ENCODE measurements at places on chromosomes 1 and 21.

- no peak for DNase-seq
- H3K36me3 ChIP-seq: no peaks in the 10 kb centered on the region
- H3K27ac ChIP-seq: no peak overlapping the region
- H3K4me1 ChIP-seq: no peaks in the 10 kb centered on the region
- no peaks in the 10 kb centered on the region for H3K27me3 ChIP-seq
These were observed 144.8 kb downstream of the NR5A2 start for GRCh38 chr1:200172311-200172710.

DNA sequence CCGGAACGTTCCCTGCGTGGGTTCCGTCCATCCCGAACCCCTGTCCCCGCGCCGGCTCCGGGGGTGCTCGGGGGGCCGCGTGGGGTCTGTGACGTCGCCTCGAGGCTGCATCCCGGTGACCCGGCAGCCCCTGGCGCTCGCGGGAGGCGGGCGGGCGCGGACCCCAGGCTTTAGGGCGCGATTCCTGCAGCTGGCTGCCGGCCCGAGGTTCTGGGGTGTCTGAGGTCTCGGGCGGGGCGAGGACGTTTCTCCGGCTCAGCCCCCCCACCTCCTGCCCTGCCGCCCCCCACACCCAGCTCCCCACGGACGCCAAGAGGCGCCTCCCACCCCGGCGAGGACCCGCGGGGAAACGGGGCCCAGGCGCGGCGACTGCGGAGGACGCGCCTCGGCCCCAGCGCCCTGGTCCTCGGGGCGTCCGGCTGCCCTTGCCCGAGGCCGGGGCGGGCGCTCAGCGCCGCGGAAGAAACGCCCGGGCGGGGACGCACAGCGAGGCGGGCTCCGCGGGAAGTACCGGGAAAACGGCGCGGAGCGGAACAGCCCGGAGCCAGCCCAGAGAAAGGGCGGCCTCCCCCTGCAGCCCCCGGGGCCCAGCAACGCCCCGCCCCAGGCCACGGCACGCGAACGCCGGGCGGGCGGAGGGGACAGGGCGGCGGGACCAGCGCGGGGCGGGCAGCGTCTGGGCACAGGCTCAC lies 1.3 kb upstream of the PCBP3 start:
- no peak overlapping the region for H3K27ac ChIP-seq
- H3K4me3 ChIP-seq: no peak overlapping the region
- peaks cover 14% of the 10 kb centered on the region for H3K4me1 ChIP-seq

DNA sequence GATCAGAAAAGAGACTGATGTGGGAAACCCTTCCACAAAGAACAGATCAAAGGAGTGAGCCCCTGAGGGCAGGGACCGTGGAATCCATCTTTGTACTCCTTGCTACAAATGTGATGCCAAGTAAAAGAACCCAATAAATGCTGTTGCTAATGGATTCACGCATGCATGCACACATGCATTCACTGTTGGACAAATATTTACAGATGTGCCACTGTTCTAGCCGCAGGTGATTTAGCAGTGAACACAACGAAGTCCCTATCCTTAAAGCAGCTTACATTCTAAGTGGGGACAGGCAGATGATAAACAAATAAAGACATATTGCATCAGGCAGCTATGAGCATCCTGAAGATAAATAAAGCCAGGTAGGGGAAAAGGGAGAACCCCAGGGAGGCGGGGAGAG lies 67.8 kb downstream of the ITPKB start:
- H3K36me3 ChIP-seq: peaks cover 34% of the 10 kb centered on the region
- H3K27ac ChIP-seq: no peak overlapping the region
- H3K4me3 ChIP-seq: no peak overlapping the region
- no peaks in the 10 kb centered on the region for H3K27me3 ChIP-seq
- no peak for DNase-seq

DNA sequence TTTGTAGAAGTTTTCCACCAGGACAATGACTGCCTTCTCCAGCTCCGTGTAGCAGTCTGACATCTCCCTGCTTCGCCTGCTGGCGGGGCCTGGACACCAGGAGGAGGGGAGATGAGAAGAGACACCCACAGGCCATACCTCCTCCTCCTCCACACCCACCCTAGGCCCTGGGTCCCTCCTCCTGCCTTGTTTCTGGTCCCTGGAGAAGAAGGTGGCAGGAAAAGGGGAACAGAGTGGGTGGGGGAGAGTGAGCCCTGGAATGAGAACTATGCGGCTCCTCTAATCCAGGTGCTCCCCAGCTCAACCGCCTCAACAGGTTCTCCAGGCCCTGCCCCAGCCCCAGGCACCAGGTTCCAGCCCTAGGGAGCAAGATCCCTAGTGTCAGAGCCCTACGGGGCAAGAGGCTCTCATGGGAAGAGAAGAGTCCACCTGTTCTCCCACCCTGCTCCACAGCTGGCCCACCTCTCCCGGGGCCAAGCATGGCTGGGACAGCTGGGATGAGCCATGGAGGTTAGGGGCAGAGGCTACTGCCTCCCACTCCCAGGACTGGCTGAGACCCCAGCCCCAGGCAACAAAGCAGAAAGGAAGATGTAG lies 4.8 kb downstream of the S100A16 start:
- no peak overlapping the region for H3K4me3 ChIP-seq
- no peaks in the 10 kb centered on the region for H3K36me3 ChIP-seq
- peaks cover 4% of the 10 kb centered on the region for H3K4me1 ChIP-seq
- no peak for DNase-seq
- no peaks in the 10 kb centered on the region for H3K27me3 ChIP-seq
- H3K27ac ChIP-seq: no peak overlapping the region

GRCh38 chr1:218494449-218494852 lies 149.3 kb downstream of the TGFB2 start:
- no peaks in the 10 kb centered on the region for H3K4me1 ChIP-seq
- no peaks in the 10 kb centered on the region for H3K27me3 ChIP-seq
- no peak overlapping the region for H3K27ac ChIP-seq
- H3K4me3 ChIP-seq: no peak overlapping the region

- no peak for DNase-seq
- H3K36me3 ChIP-seq: no peaks in the 10 kb centered on the region
- H3K4me3 ChIP-seq: no peak overlapping the region
- no peak overlapping the region for H3K27ac ChIP-seq
- H3K27me3 ChIP-seq: no peaks in the 10 kb centered on the region
These were observed 86.2 kb upstream of the GNG12 start for GRCh38 chr1:67919274-67920072.

GRCh38 chr1:69919129-69919921 lies 286.1 kb downstream of the LRRC40 start:
- no peaks in the 10 kb centered on the region for H3K36me3 ChIP-seq
- DNase-seq: no peak
- no peak overlapping the region for H3K27ac ChIP-seq
- no peaks in the 10 kb centered on the region for H3K4me1 ChIP-seq

DNA sequence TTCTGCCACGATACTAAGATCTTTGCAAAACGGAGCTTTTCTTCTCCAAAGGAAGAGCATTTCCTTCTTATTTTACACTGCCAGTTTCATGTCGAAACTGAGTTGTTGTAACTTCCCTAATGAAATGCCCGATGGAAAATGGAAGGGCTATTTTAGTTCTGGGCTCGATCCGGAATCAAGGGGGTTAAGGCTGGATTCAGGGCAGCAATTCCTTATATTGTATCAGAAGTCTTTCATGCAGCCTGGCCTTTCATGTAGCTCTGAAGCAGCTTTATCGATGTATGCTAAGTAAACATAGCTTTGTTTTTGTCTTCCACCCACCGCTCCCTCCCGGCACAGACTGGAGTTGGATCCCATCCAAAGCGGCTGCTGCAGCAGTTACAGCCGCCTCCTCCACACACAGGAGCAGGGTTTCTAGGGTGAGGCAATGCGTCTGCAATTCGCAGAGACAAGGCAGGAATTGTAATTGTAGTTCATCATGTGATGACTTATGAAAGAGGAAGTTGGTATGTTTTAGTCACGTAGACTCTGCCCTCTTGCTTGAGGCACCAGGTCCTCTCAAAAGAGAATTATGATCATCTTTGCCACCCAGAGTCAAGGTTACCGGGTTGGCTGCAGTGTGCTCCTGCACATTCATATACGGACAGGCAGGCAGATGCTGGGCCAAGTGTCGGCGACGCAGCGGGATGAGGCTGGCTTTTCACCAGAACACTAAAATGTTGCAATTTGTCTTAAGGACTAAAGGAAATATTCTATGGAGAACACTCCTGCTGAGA lies 2.6 kb upstream of the IRF2BP2 start:
- peak; percentile 92 for DNase-seq
- H3K4me3 ChIP-seq: peak overlapping the region; percentile 80
- peaks cover 61% of the 10 kb centered on the region for H3K4me1 ChIP-seq
- no peaks in the 10 kb centered on the region for H3K27me3 ChIP-seq

- H3K4me1 ChIP-seq: no peaks in the 10 kb centered on the region
- H3K36me3 ChIP-seq: peaks cover 78% of the 10 kb centered on the region
- no peaks in the 10 kb centered on the region for H3K27me3 ChIP-seq
These were observed 14.3 kb downstream of the CENPF start for GRCh38 chr1:214617246-214617645.

- peak; percentile 84 for DNase-seq
- no peaks in the 10 kb centered on the region for H3K36me3 ChIP-seq
- no peaks in the 10 kb centered on the region for H3K4me1 ChIP-seq
- H3K27ac ChIP-seq: no peak overlapping the region
These were observed 96.9 kb downstream of the PAPPA2 start for GRCh38 chr1:176559878-176560277.

- H3K27me3 ChIP-seq: no peaks in the 10 kb centered on the region
- no peak overlapping the region for H3K27ac ChIP-seq
- H3K4me3 ChIP-seq: no peak overlapping the region
- DNase-seq: no peak
- H3K36me3 ChIP-seq: no peaks in the 10 kb centered on the region
These were observed 3.0 kb downstream of the ALX3 start for GRCh38 chr1:110067479-110067892.

DNA sequence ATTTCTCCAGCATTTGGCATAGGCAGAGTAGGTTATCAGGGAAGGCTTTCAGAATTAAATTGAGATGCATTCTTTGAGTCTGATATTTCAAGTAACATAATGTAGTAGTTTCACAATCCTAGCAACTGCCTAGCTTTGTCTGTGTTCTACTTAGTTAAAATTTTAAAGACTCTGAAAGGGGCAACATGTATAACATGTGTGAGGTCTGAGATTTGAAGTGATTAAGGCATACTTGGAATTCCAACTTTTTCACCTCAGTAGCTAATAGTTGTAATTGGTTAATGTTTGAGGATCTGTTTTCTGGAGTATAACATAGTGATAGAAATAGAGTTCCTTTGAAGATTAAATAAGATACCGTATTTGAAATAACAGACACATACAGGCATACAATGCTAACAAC lies 335.2 kb upstream of the BEND5 start:
- DNase-seq: no peak
- no peaks in the 10 kb centered on the region for H3K27me3 ChIP-seq
- no peak overlapping the region for H3K4me3 ChIP-seq
- no peak overlapping the region for H3K27ac ChIP-seq
- no peaks in the 10 kb centered on the region for H3K4me1 ChIP-seq

Data from Karpas-422 (cell line).